Large intestine (tissue), 12 donors: ENCODE measurements at places on chromosomes 5 and 9.

DNA sequence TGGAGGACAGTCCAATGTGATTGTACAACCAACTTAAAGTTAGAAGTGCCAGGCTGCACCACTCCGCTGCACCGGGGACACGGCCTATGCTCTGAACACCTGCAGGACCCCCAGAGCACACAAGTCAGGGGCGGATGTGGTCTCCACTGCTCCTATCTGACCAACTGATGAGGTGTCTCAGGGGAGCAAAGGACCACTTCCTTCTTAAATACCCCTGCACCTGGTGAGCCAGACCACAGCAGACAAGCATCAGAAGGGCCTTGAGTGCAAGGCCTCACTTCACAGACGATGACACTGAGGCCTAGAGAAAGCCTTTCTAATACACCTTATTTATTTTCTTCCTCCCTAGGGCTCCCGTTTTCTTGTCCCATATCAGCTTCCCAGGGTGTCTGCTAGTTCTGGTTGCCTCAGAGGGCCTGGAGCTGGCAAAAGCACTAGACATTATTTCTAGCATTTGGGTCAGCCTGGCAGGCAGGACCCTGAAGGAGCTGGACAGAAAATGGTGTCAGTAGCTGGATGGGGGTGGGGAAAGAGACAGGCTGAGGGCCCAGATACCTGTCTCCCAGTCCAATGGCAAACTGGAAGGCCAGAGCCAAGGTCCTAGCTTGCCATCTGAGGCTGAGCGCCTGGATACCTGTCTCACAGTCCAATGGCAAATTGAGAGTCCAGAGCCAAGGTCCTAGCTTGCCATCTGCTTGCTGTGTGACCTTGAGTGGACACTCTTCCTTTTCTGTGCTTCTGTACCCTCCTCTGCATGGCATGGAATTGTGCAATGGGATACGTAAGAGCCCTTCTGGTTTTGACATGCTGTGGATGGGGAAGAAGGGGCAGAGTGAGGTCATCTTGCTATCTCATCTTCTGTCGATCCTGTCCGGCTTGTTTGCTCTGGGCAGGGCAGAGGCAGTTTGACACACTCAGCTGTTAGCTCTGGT is 9.0 kb downstream of the CCDC69 start:
- DNase-seq, result no peak

DNA sequence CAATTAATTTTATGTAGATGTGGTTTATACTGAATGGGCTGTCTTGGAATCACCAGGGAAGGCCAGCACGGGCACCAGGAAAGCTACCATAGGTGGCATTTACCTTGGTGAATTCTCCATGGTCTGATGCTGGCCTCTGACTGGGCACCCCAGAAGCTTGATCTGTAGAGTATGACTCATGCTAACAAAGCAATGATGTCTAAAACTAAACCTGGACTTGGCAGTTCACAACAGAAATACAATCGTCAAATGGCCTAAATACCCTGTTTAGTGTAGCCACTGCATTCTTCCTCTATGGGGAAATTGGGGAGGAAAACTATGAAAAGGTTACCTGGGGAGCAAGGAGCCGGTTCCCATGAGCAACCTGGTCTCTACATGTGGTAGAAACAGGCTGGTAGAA is 98.0 kb downstream of the ATPSCKMT start:
- no peak for DNase-seq

- no peak for DNase-seq
Observed at GRCh38 chr9:131036529-131037334, 27.8 kb downstream of the LAMC3 start.

- DNase-seq, result no peak
Observed at GRCh38 chr9:80191108-80191507, 619.3 kb downstream of the TLE4 start.

- DNase-seq, result no peak
Observed at GRCh38 chr9:93730648-93731047, 154.3 kb downstream of the PHF2 start.

- DNase-seq, result no peak
Observed at GRCh38 chr9:136147038-136147889, 28.6 kb upstream of the TMEM250 start.

DNA sequence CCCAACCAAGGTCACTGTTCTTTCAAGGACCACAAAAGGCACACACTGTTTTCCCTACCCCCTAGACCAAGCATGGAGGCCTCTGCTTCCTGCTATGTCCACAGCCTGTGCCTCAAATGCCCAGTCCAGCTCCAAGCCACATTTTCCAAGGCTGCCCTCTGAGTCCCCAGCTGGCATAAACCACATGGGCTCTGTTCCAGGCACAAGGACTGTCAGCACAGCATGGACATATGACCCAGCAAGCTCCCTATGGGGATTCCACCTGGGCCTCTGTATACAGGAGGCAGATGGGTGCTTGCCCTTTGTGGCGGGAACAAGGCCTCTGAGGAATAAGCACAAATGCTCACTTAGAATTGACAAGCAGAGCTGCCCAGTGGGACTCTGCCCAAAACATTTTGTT is 115.2 kb downstream of the SPOCK1 start:
- no peak for DNase-seq

DNA sequence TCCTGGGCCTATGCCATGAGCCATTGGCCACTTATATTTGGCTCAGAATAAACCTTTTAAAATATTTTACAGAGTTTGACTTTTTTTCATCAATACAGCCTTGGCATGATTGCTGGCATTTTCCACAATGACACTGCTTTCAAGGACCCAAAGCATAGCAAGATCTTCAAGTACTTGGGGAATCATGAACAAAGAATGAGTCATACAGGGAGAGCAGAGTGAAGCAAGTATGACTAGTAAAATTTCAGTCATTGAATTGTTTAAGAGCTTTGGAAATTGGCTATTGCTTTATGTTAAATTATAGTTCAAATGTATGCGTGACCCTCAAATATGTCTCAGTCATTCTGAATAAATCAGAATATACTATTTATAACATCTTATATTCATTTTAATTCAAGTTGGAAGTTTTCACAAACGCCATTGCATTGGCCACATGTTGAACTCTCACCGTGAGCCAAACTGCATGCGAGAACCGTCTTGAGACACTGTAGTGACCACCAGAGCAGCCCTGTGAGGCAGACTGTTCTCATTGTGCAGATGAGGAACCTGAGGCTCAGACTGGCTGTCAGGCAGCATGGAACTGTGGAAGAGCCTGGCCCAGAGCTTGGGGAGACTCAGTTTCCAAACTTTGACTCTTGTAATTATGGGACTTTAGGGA is 52.9 kb downstream of the GDNF start:
- DNase-seq, result no peak

DNA sequence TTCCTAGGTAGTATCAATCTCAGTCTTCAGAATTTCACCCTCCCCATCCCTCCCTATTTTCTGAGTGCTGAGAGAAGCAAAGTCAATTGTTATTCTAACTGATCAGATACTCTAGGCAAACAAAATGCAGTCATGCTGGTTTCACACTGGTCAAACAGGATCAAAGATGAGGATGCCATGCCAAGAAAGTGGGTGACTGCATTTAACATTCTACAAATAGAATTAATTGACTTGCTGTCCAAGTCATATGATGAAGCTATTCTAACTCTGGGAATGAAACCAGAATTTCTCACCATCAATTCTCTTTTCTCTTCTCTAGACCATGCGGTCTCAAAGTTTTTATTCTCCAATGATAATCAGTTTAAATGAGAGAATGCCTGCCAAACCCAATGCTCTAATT is 112.5 kb downstream of the CTNND2 start:
- DNase-seq, result no peak
